ENCODE measurements at places on chromosomes 1 and 21.

DNA sequence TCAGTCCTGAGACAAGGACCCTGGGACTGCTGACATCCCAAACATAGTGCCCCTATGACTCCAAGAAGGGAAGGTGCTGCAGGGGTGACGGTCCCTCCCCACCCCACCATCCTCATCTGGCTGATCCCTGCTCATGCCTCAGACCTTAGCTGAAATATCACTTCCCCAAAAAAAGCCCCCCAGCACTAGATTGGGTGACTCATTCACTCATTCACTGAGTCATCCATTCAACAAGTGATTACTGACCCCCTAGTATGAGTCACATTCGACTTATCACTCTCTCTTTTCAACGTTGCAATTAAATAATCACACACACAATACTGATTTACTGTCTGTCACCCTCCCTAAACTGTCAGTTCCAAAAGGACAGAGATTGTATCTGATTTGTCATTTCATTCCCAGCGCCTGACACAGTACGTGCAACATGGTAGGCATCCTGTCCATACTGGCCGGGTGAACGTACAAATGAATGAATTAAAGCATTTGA lies 48.6 kb downstream of the HIVEP3 start:
- no peak for DNase-seq

DNA sequence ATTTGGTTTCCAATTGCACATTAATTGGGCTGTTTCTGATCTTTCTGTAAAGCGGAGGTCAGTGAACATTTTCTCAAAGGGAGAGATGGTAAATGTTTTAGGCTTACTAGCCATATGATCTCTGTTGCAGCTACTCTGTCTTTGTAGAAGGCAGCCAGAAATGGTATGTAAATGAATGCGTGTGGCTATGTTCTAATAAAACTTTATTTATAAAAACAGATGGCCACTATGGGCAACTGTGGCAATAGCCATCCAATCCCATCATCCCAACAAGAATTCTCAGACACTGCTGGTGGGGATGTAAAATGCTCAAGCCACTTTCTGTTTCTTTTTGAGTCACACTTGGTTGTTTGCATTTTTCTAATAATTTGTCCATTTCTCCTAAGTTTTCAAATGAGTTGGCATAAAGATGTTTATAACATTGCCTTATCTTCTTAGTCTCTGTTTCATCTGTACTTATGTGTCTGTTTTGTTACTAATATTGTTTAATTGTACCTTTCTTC lies 448.8 kb upstream of the VAMP3 start:
- no peak for DNase-seq

- DNase-seq = no peak
Observed at GRCh38 chr1:6184083-6184783, 4.1 kb upstream of the CHD5 start.

DNA sequence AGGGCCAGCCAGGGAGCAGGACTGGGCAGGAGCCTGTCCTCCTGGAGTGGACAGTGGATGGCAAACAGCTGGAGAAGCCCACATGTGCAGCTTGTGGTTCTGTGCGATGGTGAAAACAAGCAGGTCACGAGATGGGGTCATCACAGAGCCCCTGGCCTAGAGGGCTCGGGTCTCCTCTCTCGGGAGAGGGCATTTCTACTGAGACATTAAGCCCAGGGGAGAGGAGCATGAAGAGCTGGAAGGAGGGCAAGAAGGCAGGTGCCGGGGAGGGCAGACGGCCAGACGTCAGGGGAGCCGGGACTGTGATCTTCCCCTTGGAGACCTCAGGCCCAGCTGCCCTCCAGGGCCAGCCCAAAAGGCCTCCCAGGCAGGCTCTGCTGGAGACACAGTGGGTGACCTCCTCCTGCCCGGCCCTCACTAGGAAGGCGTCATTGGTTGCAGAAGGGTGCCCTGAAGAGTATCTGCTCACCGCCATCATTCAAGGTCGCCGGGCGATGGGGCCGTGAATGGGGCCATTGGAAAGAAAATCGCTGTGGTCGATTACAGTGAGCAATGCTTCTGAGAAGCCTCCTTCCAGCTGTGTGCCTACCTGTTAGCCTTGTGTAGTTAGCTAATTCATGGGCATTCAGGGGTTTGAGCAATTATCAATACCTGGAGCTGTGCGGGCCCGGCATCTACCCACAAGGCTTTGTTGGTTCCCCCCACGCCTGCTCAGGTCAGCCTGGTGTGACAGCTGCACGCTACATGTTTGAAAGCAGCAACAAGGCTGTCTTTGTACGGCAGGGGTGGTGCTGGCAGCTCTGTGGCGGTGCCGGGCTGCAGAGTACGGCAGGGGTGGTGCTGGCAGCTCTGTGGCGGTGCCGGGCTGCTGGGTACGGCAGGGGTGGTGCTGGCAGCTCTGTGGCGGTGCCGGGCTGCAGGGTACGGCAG lies 72.3 kb upstream of the ACTRT2 start:
- DNase-seq = no peak

DNA sequence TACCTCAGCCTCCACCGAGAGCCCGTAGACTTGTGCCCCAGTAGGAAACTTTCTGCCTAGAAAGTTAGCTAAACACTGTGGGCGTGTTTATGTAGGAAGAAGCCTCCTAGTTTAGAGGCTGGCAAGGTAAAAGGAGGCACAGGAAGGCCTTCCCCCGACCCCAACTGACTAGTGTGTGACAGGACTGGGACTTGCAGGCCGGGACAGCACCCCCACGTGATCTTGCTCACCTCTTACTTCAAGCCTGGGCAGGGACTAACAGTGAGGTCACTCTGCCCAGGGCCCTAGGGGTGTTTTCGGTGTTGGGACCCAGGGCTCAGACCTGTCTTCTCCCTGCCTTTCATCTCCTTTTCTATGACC lies 392 bp upstream of the TAGLN2 start:
- no peak for DNase-seq

GRCh38 chr1:59926381-59927123 lies at the start of gene CYP2J2:
CYP2J2 (minus strand) TSS chr1:59926773; CDS start chr1:59926746, 27 bp downstream.
- DNase-seq = peak; percentile 51

DNA sequence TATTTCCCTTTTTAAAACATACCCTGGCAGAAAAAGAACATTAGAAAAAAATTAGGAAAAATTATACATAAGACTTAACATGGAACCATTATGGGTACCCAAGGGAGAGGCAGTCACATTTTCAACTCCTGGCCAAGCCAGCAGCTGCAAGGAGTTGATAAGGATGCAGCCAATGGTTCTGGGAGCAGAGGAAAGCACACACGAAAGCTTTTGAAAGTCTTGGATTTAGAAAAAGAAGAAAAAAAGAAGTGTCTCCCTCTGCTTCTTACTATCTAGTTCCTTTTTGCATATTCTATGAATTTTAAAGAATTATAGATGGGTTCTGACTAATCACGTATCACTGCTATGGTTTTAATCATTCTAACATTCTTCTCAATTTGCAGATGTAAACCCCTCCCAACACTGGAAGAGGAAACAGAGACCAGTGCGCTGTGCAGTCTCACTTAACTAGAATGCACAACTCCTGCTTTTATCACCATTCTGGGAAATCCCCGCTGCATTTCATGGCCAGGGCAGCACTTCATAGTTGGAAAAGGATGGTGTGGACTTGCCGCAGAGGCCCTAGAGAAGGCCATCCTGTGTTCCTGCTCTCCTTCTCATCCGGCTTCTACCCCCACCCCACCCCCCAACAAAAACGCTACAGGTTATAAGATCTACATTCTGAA lies 2.7 kb upstream of the CD58 start:
- DNase-seq = no peak

GRCh38 chr1:226804907-226805759 lies 65.3 kb upstream of the PSEN2 start:
- no peak for DNase-seq

GRCh38 chr21:45910548-45911221 lies 70.9 kb upstream of the COL6A1 start:
- no peak for DNase-seq

- no peak for DNase-seq
Observed at GRCh38 chr21:38377165-38378088, 120.6 kb downstream of the KCNJ15 start.

- DNase-seq = peak; percentile 70
Observed at GRCh38 chr1:220786337-220787068, at the start of gene MTARC1. MTARC1 (plus strand) TSS chr1:220786913; CDS start chr1:220786945, 32 bp downstream.

- DNase-seq = no peak
Observed at GRCh38 chr1:234971586-234972297, 156.9 kb downstream of the TOMM20 start.

- no peak for DNase-seq
Observed at GRCh38 chr21:42793774-42794173, 85.6 kb downstream of the WDR4 start.

- DNase-seq = no peak
Observed at GRCh38 chr1:40257313-40257687, 736 bp upstream of the ZMPSTE24 start.

DNA sequence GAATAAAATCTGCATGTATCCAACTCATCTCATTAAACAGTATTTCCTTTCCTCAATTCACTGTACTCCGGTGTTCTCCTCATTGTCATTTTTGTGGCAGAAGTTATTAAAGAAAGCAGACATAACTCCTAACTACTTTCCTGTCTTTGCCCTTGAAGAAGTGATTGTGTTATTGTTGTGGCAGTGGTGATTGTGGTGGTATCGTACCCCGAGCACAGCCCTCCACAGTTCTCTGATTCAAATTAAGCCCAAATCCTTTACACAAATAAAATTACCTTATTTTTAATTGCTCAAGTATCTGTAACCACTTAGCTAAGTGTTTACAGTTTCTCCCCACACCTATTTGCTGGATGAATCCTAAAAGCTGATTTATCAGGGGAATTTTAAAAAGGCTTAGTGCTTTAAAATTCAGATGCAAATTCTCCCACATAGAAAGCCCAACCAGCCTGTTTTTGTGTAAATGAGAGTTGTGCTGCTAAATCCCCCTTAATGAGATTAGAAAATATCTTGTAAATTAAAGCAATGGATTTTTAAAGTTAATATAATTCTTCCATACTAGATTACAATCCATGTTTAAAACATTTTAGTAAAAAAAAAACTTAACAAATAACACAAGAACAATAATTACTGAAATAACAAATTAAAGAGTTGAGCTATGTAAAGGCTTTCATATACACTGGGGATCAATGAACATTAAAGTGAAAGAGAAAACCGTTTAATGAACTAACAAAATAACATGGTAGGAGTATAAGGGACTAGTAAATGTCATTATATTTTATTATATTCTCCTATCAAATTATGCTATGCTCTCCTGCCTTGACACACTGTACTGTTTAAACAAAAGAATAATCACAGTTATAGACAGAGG lies 259.0 kb downstream of the NEGR1 start:
- no peak for DNase-seq

GRCh38 chr1:1594602-1595260 lies 5.2 kb downstream of the FNDC10 start:
- no peak for DNase-seq

GRCh38 chr1:179205284-179205683 lies 24.2 kb downstream of the ABL2 start:
- no peak for DNase-seq

DNA sequence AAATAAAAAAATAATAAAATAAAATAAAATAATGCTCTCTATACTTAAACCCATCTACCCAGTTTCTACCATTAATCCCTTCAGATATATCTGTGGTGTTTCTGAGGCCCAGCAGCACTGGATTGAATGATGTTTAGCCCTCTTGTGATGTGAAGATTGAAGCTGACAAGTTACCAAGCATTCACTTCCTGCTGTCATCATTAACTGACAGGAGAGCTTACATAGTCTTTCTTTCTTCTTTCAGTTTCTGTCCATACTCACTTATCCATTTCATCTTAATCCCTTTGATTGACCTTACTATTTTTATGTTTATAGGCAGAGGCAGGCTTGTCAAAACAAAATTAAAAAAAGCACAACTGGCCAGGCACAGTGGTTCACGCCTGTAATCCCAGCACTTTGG lies 38.8 kb upstream of the PGD start:
- DNase-seq = no peak

Measured in NCI-H2107 (cell line).